Myocyte (in vitro differentiated cells): ENCODE measurements at places on chromosomes 7 and 10. TPM values are rescaled to one million over a fixed set of nuclear protein-coding genes. Genes with fewer than 3 reads are reported as not detected.

Gene TMEM60
- total RNA-seq, result 30.3 and 35.6 TPM in 2 replicates

Gene TWNK
- total RNA-seq, result 5.1 and 5.8 TPM in 2 replicates

DNA sequence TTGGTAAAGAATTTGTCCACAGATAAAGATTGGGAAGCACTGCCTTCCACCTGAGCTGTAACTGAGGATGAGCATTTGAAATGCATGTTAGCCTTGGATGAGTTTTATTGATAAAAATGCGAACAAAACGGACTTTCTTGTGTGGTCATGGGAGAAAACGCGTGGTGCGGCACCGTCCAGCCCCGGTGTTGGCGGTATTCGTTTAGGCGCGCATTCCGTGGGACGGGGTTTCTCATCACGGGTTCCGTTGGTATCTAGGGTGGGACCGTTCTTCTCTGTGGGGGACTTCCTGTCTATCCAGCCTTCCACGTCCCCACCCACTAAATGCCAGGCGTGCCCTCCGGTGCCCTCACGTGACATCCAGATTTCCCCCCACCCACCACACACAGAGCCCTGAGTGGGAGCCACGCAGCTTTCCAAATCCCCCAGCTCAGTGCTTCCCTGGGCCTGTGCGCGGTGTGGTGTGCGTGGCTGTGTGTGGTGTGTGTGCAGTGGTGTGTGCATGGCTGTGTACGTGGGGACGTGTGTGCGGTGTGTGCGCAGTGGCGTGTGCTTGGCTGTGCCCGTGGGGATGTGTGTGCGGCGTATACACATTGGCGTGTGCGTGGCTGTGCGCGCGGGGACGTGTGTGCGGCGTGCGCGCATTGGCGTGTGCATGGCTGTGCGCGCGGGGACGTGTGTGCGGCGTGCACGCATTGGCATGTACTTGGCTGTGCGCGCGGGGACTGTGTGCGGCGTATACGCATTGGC, 18.1 kb downstream of the IQCE start:
- no peak for DNase-seq

- peak; percentile 72 for DNase-seq
Observed at GRCh38 chr10:30534465-30535144, 94.9 kb downstream of the LYZL2 start.

DNA sequence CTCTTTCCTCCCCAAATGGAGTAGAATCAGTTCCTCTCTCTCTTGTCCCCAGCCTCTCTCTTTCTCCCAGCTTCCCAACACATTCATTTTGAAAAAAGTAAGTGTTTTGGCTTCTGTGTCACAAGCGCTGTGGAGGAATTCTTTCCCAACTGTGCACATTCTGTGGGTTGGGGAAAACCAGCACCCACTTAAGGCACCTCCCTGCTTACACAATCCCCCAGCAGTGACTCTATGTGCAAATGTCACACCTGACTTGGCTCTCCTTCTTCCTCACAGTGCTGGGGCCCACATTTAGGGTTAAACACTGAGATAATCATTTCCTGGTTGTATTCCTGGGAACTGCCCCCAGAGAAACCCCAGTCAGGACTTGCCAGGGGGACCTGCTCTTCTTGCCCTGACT, 358.1 kb upstream of the ZNF32 start:
- DNase-seq, result no peak

- DNase-seq, result no peak
Observed at GRCh38 chr7:57305192-57305748, 144.7 kb upstream of the ZNF716 start.
